Central memory CD4-positive, alpha-beta T cell (primary cell): ENCODE measurements at places on chromosomes 7 and 10.
A peak's percentile ranks its signal among the peaks of the same experiment; 100 is the strongest.

DNA sequence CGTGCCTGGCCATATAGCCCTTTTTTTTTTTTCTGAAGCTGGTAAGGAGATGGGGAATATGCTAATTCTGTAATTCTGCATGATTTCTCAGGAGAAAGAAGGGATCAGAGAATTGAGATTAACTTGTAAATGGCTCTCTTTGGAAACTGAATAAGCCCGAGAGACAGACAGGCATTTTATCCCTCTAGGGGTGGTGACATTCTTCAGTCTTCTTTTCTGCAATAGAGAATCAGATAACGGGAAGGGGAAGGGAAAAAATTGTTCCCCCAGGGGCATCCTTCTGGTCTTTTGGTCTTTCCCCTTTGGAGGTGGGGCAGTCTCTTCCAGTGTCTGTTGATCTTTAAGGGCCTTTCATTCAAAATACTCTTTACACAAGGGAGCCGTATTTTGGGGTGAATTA is 34.2 kb downstream of the HK1 start:
- no peak for DNase-seq

DNA sequence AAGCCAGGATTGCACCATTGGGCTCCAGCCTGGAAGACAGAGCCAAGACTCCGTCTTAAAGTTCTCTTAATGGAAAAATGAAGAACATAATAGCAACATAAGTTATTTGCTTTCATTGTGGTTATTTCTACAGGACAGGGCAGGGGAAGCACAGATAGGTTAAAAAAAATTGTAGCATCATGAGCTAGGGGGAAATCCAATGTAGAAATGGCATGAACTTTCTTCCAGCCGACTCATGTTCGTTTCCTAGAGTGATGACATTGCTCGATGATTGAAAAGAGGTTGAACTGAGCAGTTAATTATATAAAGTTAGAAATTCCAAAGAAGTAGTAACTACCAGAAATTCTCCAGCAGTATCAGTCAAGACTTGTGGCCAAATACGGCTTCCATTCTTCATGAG is 64.9 kb downstream of the DAGLB start:
- DNase-seq: no peak

GRCh38 chr10:80168679-80169380 is 36.3 kb downstream of the PLAC9 start:
- peak; percentile 14 for DNase-seq

GRCh38 chr10:109450702-109451101 is 472.6 kb downstream of the XPNPEP1 start:
- no peak for DNase-seq

GRCh38 chr10:34835908-34836508 is 20.9 kb upstream of the PARD3 start:
- no peak for DNase-seq

- no peak for DNase-seq
Measured at GRCh38 chr10:317926-318325, 182.7 kb downstream of the ZMYND11 start.
